ENCODE measurements at places on chromosomes 1 and 21. TPM values are rescaled to one million over a fixed set of nuclear protein-coding genes. Genes with fewer than 3 reads are reported as not detected.

The SLC2A5 gene
- 0.51 TPM for total RNA-seq

The BEND5 gene
- total RNA-seq = 3.5 TPM

The BGLAP gene
- total RNA-seq = not detected

The AMY1A gene
- not detected for total RNA-seq

The PEAR1 gene
- 26.7 TPM for total RNA-seq

The PLPPR5 gene
- total RNA-seq = 0.25 TPM

The DCDC2B gene
- not detected for total RNA-seq

The SPRR5 gene
- total RNA-seq = not detected

The NSUN4 gene
- total RNA-seq = 15.8 TPM

The FCMR gene
- not detected for total RNA-seq

The PPFIA4 gene
- 0.38 TPM for total RNA-seq

The HCN3 gene
- total RNA-seq = 2.1 TPM

The TSPAN2 gene
- 2.7 TPM for total RNA-seq

The MCOLN3 gene
- 1.0 TPM for total RNA-seq

The KRTAP7-1 gene
- total RNA-seq = not detected

The NBL1 gene
- 288 TPM for total RNA-seq

The STK40 gene
- total RNA-seq = 24.8 TPM

The GPR61 gene
- not detected for total RNA-seq

The CDC42BPA gene
- total RNA-seq = 19.6 TPM

The FCRL1 gene
- total RNA-seq = not detected

The OR10J1 gene
- total RNA-seq = not detected

The CA14 gene
- not detected for total RNA-seq

The OR2W3 gene
- 4.2 TPM for total RNA-seq

The UBXN10 gene
- total RNA-seq = under 0.01 TPM

The GPR157 gene
- total RNA-seq = 2.4 TPM

The PLA2G2A gene
- not detected for total RNA-seq

The ADGRL2 gene
- 41.5 TPM for total RNA-seq

The NR1I3 gene
- not detected for total RNA-seq

The TNFRSF4 gene
- total RNA-seq = 1.8 TPM

The TTC39A gene
- 20.8 TPM for total RNA-seq

The NPL gene
- total RNA-seq = 0.33 TPM

The RIMKLA gene
- total RNA-seq = 0.16 TPM

The PTGFR gene
- total RNA-seq = 0.33 TPM

The CDCA8 gene
- 2.2 TPM for total RNA-seq

The CELA3A gene
- total RNA-seq = not detected

The DMRTA2 gene
- total RNA-seq = not detected

The OR6P1 gene
- not detected for total RNA-seq

The TMEM125 gene
- total RNA-seq = 0.33 TPM

The SLAMF7 gene
- total RNA-seq = not detected
